ENCODE measurements at places on chromosomes 7 and 10.

- DNase-seq, result no peak
Measured at GRCh38 chr7:96016056-96016586, 243.8 kb downstream of the DYNC1I1 start.

- DNase-seq, result no peak
Measured at GRCh38 chr7:128005759-128006159, 25.5 kb downstream of the LRRC4 start.

- no peak for DNase-seq
Measured at GRCh38 chr7:157789094-157789493, 452.3 kb downstream of the DNAJB6 start.

DNA sequence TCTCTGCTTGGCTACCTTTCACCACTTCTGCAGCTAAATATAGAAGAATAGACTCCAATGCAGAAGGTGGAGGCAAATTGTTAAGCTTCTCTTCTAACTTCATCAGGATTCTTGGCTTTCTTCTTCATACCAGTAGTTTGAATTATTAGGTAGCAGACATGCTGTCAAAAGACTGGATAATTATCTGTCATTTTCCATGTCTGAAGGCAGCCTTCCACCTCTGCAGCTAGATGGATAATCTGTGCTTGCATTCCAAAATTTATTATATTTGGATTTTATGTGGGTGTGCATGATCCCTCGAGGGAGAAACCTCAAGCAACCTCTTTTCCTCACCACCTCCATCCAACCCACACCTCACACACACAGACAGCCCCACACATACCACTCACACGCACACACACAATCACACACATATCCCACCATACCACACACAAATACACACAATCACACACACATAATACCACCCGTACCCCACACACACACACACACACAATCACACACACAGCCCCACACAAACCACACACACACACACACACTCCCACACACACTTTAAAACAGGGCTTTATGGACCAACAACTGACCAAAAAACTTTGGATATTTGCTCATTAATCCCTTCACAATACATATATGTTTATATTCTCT, 145.0 kb downstream of the C7orf25 start:
- no peak for DNase-seq

DNA sequence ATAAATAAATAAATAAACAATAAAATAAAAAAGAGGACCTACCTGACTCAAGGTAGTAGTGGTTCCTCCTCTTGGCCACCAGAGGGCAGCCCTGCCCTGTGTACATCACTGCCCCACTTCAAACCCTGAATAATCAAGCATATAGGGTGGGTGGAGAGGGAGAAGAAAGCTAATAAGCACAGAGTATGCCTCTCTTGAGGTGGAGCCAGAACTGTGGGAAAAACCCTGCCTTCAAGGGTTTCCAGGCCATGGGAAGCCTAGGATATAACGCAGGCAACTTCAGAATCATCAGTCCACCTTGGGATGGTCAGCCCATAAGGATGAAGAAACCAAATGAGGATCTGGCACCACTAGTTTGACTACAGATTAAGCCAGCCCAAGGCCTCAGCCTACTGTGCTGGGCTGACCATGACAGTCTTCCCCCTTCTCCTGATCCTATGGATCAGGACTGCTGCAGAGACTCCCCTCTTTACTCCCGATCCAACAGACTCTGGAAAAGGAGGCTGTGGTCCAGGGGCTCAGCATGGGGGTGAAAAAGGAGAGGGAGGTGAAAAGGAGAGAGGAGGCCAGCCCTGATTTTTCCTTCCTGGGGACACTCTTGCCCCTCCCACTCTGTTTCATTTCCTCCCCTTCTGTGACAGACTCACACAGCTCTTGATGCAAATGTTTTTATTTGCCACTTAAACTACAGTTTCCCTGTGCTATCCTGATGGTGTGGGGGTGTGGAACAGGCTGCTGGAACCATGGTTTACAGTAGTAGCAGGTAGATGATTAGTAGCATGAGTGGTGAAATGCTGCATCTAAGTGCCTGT, 10.1 kb downstream of the AVPI1 start:
- DNase-seq, result peak; percentile 37

- DNase-seq, result no peak
Measured at GRCh38 chr10:121317374-121317773, 280.9 kb downstream of the FGFR2 start.

All from NCI-H345 (cell line).